Activated CD8-positive, alpha-beta T cell treated with anti-CD3 and anti-CD28 coated beads for 36 hours (primary cell): ENCODE measurements at places on chromosomes 4 and X. TPM values are rescaled to one million over a fixed set of nuclear protein-coding genes. Genes with fewer than 3 reads are reported as not detected.

Gene TRAPPC11
- 28.5 TPM for total RNA-seq

Gene CT55
- not detected for total RNA-seq

Gene SMIM31
- total RNA-seq = not detected

Gene SLC7A11
- 3.7 TPM for total RNA-seq

Gene AFM
- not detected for total RNA-seq

Gene FRMPD4
- total RNA-seq = not detected

Gene ESX1
- total RNA-seq = not detected

Gene UGT2B15
- total RNA-seq = not detected
